ENCODE measurements at places on chromosomes 4 and X. TPM values are rescaled to one million over a fixed set of nuclear protein-coding genes. Genes with fewer than 3 reads are reported as not detected.

Gene CLGN
- total RNA-seq: 0.11 TPM

Gene LNX1
- not detected for total RNA-seq

Gene TIMP1
- 77.1 TPM for total RNA-seq

DNA sequence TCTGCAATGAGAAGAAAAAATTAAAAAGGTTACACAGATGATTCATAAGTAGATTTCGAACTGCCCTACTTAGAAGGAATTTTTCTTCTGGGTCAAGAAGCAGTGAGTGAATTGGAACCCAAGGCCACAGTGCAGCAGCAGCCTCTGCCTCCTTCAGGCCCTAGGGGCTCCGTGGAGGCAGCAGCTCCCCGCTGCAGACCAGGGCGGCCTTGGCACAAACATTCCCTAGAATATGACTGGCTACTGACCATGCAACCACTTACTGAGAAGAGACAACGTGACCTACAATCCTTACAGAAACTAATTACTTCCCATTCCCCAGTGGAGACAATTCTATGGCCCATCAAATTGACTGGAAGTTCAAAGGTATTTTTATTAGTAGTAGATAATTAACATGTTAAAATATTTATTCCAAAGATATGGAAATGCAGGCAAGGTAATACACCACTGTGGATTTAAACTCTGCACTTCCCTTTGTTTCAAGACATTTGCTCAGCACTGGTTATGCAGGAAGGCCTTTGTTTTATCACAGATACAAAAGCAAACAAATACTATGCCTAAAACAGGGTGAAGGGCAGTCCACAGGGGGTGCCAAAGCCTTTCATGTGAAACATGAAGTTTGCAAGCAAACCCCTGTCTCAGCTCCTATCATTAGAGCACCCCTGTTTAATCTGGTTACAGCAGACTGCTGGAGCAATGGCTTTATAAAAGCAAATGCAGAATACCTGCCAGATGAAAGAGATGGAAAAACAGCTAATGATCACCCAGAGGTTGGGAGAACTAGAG, 59.2 kb downstream of the PCDH19 start:
- no peak for DNase-seq
- no peaks in the 10 kb centered on the region for H3K4me1 ChIP-seq
- H3K36me3 ChIP-seq: no peaks in the 10 kb centered on the region
- H3K4me3 ChIP-seq: no peak overlapping the region

GRCh38 chrX:44432641-44433040, 89.2 kb upstream of the EFHC2 start:
- no peak for DNase-seq
- no peaks in the 10 kb centered on the region for H3K36me3 ChIP-seq
- H3K27ac ChIP-seq: no peak overlapping the region
- no peak overlapping the region for H3K4me3 ChIP-seq
- peaks cover 14% of the 10 kb centered on the region for H3K4me1 ChIP-seq
- no peaks in the 10 kb centered on the region for H3K27me3 ChIP-seq

Gene ADH1A
- not detected for total RNA-seq
